ENCODE measurements at places on chromosomes 7 and 10.

DNA sequence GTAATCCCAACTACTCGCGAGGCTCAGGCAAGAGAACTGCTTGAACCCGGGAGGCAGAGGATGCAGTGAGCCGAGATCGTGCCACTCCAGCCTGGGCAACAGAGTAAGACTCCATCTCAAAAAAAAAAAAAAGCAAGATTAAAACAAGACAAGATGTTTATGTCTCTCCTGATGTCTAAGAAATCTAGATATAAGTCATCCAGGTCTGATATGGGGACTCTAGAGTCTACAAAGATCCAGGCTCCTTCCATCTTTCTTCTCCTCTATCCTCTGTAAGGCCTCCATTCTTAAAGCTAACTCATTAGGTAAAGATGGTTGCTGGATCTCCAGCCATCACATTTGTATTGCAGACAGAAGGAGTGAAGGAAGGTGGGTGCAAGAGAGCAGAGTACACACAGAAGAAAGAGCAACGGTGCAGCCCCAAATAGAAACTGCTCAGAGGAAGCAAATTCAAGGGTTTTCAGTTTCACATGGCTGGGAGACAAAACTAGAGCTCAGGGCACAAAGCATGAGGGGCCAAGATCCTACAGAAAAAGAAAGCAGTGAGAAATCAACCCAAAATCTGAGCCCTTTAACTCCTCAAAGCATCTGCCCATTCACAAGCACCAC is 57.6 kb downstream of the USP6NL start:
- DNase-seq, result no peak

DNA sequence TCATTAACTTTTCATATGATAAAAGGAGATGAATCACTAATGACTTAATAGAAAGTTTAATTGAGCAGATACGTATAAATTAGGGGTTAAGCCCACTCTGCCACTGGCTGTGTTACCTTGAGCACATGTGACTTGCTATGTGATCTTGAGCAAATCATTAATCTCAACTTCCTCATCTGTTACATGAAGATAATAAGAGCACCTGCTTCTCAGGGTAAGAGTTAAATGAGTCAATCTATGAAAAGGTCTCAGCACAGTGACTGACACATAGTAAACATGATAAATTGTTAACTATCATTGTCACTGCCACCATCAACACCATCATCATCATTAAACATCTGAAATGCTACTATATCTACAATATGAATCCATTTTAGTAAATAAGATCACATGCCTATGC is 110.8 kb downstream of the TPK1 start:
- DNase-seq, result peak; percentile 85

- no peak for DNase-seq
Observed at GRCh38 chr7:25553580-25554291, 325.4 kb upstream of the NPVF start.

DNA sequence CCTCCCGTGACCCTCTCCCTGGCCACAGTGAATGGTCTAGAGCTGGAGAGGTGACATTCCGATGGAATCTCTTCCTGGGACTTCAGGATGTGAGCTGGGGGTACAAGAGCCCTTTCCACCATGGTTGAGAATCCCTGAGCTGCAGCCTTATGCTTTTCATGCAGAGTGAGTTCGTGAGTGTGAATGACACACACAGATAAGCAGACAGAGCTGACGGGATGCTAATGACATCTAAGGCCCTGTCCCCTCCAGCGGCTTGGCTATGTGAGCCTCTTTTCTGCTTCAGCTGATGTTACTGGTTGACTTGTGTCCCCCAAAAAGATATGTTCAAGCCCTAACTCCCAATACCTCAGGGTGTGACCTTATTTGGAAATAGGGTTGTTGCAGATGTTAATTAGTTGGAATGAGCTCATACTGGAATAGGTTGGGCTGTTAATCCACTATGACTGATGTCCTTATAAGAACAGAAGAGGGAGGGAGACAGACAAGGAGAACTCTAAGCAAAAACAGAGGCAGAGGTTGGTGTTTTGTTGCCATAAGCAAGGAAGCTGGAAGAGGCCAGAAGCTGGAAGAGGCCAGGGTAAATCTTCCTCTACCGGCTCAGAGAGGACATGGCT is 111.1 kb upstream of the AFAP1L2 start:
- DNase-seq, result no peak

DNA sequence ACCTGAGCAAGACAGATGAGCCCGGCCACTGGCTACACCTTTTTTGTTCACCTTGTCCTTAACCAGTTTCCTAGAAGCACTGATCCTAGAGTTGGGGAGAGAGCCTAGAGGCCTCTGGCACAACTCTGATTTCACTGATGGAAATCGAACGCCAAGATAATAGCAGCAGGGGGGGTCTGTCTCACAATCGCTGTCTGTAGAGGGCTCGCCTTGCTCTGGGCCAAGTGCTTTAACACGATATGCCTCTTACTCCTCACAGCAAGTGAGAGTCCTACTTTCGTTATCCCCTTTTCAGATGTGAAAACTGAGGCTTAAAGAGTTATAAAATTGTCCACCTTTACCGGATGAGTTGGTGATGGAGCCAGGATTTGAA is 472 bp downstream of the RASSF4 start:
- no peak for DNase-seq

GRCh38 chr10:48468866-48469511 is 135.9 kb downstream of the ARHGAP22 start:
- no peak for DNase-seq

GRCh38 chr10:105706281-105707026 is 1065.4 kb downstream of the SORCS3 start:
- no peak for DNase-seq

DNA sequence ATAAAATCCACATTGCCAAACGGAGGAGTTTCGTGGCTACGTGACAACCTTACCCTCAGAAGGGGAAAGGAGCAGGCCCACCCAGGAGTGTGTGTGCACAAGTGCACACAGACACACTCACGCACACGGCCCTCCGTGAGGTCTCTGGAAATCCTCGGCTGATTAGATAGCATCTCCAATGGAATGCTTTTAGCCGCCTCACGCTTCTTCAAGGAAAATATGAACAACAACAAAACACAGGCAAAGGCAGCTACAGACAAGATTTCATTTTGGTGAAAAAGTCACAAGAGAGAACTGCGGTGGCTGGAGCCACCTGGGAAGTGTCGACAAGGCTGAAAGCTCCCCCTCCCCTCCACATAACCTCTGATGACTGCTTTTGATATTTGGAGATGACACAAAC is 391.8 kb upstream of the MKI67 start:
- no peak for DNase-seq

- no peak for DNase-seq
Observed at GRCh38 chr7:128951296-128951695, 13.6 kb downstream of the IRF5 start.

DNA sequence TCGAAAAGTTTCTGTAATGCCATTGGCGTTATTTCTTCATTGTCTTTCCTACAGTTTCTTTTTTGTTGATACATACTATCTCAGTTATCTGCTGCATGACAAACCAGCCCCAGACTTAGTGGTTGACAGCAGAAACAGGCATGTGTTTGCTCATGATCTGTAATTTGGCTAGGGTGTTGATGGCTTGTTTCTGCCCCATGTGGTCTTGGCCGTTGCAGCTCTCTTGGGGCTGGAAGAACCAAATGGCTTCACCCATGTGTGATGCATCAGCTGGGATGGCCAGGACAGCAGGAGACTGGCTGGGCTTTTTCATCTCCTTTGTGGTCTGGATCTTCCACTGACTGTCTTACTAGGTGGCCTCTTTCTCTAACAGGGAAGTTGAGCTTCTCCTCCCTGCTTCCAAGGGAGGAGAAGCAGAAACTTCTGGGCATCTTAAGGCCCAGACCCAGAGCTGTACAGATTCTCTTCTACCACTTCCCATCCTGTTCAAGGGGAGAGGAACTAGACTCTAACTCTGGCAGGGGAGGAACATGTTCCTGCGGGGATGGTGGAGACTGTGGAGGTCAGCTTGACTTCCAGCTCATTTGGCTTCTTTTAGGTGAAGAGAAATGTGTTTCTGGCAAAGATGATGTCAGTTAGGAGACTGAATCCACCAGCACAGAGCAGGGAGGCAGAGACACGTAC is 89.3 kb downstream of the FANK1 start:
- no peak for DNase-seq

GRCh38 chr10:49651917-49652316 is 27.5 kb upstream of the C10orf53 start:
- DNase-seq, result no peak

GRCh38 chr7:8161364-8161828 is 100.6 kb downstream of the ICA1 start:
- no peak for DNase-seq

All from kidney tubule cell (primary cell).